ENCODE measurements at places on chromosomes 13 and 19.
A peak's percentile ranks its signal among the peaks of the same experiment; 100 is the strongest.

DNA sequence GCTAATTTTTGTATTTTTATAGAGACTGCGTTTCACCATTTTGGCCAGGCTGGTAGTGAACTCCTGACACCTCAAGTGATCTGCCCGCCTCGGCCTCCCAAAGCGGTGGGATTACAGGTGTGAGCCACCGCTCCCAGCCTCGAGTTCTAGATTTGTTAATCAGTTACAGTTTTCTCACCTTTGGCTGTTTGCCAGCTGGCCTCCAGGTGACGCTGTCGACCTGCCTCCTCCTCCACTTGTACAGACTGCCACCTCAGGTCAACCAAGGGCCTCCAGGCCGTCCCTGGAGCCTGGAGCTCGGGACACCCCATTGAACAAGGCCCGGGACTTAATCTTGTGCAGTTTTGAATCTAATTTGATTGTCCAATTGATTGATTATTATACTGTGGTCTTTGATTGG is 45.5 kb downstream of the IER2 start:
- DNase-seq: peak; percentile 36

DNA sequence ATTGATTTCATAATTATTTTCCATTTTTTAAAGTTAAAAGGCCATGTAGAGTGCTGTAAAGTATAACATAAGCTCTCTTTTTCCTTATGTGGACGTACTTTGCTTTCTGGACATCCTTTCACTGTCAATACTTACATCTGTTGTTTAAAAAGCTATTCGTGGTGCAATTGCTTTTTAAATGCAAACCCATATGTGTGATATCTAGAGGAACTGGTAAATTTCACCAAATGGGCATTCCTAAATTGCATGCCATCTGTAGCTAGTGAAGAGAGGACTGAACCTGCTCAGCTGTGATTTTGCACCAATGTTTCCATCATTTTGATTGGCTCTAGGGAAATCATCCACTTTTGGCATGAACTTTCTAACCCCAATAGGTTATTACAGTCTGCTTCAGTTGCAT is 129.4 kb downstream of the PCDH17 start:
- DNase-seq: no peak

DNA sequence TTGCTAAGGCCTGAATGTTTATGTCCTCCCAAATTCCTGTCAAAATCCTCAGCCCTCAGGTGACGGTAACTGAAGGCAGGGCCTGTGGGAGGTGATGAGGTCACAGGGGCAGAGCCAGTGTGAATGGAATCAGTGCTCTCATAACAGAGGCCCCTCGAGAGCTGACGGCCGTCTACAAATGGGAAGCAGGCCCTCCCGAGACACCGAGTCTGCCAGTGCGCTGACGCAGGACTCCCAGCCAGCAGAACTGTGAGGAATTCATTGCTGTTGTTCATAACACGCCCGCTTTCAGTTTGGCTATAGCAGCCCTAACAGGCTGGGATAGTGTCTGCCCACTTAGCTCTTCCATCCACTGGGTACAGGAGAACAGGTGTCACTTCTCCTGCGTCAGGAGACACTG is 41.2 kb downstream of the CARS2 start:
- no peak for DNase-seq

- peak; percentile 54 for DNase-seq
Measured at GRCh38 chr19:58009666-58010301, 7.2 kb upstream of the ZNF606 start.

- DNase-seq: peak; percentile 76
Measured at GRCh38 chr19:1568320-1569019, at the start of gene MEX3D. Gene MEX3D, minus strand, starts transcription at chr19:1568325. Its CDS starts 267 bp downstream, at chr19:1568058.

DNA sequence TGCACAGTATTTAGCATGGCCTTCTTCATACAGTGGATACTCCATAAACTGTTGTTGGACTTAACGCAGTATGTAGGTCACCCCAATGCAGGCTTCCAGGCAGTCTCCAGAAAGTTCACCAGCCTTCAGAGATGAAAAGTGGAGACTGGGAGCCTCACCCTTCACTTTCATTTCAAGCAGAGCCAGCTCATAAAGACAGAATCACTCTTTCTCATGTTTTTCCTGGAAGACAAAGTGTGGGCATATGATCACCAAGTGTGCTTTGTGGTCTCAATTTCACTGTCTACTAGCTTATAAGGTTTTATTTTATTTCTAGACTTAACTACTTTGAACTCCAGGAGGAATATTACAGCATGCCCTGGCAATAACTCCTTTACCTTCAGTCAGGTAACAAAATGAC is 26.3 kb upstream of the TNFSF11 start:
- no peak for DNase-seq

DNA sequence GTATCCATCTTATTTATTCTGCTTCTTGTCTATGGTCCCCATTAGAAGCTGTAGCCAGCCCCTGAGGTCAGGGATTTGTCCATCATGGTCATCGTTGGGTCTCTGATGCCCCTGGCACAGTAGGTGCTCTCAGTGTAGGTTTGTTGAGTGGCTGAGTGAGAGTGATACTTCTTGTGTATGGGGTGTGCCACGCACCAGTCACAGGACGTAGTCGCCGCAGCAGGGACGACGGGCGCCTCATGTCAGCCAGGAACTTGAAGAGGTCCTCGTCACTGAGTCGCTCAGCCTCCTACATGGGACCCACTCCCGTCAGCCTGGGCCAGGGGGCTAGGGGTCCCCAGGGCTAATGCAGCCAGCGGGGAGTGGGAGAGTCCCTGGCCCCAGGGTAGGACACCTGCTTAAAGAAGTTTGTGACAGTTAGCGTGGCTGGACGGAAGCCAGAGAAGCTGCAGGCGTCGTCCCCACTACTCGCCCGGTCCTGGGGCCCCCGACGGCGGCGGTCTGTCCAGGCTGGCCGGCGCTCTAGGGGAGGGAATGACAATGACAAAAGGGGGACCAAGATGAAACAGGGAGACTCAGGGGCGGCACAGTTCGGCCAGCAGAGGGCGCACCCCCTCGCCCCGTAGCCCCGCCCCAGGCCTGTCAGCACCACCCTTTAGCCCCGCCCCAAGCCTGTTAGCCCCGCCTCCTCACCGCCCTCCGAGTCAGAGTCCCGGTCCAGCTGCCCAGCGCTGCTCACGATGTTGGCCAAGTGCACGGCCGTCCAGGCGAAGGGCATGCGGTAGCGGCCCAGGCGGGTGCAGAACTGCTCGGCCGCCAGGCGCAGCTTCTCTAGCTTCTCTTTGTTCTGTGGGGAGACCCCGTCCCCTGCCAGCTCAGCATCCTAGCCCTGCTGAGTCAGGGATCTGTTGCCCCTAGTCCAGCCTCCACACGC is 3.7 kb downstream of the ANGPTL8 start:
- peak; percentile 90 for DNase-seq

DNA sequence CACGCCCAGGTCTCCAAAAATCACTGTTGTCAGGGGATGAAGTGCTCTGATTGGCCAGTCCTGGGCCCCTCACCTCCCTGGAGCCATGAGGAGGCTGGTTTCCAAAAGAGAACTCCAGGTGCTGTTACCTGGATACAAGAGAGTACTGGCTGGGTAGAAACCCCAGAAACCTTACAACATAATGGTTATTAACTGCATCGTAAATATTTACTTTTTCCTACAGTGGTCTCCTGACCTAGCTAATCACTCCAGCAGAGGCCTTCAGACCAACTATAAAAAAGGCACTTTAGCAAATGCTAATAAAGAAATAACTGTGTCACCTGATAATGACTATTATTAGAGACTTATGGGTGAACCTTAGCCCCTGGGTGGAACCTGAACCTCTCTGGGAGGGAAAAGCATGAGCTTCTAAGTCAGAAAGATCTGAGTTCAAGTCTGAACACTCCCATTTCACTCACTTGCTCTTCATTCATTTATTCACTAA is 1.5 kb upstream of the IGSF23 start:
- no peak for DNase-seq

- DNase-seq: no peak
Measured at GRCh38 chr19:13012690-13013608, 17.7 kb downstream of the NFIX start.

- no peak for DNase-seq
Measured at GRCh38 chr13:59494151-59494550, 669.6 kb downstream of the DIAPH3 start.

- DNase-seq: peak; percentile 61
Measured at GRCh38 chr19:39430675-39431593, 4.8 kb downstream of the RPS16 start.

GRCh38 chr19:20247016-20247683 is 80.1 kb downstream of the ZNF486 start:
- DNase-seq: peak; percentile 7

- no peak for DNase-seq
Measured at GRCh38 chr13:51846756-51847155, 1.8 kb upstream of the TMEM272 start.

DNA sequence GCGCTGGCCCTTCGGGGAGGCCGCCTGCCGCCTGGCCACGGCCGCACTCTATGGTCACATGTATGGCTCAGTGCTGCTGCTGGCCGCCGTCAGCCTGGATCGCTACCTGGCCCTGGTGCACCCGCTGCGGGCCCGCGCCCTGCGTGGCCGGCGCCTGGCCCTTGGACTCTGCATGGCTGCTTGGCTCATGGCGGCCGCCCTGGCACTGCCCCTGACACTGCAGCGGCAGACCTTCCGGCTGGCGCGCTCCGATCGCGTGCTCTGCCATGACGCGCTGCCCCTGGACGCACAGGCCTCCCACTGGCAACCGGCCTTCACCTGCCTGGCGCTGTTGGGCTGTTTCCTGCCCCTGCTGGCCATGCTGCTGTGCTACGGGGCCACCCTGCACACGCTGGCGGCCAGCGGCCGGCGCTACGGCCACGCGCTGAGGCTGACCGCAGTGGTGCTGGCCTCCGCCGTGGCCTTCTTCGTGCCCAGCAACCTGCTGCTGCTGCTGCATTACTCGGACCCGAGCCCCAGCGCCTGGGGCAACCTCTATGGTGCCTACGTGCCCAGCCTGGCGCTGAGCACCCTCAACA is 1.2 kb downstream of the F2RL3 start:
- DNase-seq: no peak

DNA sequence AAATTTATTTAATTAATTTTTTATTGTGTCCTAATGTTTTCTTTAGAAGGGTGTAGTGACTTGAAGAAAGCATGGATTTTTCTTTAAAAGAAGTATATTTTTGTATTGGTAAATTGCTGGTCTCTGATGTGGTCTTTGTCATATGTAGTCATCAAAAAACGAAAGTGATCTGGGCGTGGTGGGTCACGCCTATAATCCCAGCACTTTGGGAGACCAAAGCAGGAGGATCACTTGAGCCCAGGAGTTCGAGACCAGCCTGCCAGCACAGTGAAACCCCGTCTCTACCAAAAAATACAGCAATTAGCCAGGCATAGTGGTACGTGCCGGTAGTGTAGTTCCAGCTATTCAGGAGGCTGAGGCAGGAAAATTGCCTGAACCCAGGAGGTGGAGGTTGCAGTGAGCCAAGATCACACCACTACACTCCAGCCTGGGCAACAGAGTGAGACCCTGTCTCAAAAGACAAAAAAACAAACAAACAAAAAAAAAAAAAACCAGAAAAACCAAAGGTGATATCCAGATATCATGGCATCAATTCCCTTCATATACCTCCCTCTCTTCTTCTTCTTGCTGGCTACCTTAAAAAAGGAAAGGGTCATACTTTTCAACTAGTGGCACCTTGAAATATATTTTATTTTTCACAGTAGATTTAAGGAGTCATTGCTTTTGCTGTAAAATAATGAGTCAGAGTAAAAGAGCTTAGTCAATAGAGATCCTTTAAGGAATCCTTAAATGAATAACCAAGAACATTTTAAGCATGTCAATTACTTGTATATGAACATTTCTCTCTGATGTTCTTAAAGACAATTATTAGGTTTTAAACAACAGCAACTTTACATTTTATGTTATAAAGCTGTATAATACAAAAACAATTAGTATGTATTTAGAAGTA is 19.9 kb downstream of the KCTD4 start:
- no peak for DNase-seq

DNA sequence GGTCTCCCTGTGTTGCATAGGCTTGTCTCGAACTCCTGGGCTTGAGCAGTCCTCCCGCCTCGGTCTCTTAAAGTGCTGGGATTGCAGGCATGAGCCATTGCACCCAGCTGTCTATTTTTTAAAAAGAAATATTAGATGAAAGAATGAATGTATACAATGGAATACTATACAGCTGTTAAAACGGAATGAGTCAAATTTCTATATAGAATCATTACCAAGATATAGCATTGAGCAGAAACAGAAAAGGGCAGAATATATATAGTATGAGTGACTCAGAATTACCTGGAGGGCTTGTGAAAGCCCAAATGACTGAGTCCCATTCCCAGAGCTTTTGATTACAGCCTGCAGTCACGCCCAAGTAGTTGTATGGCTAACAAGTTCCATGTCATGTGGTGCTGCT is 4.4 kb downstream of the DACT3 start:
- no peak for DNase-seq

DNA sequence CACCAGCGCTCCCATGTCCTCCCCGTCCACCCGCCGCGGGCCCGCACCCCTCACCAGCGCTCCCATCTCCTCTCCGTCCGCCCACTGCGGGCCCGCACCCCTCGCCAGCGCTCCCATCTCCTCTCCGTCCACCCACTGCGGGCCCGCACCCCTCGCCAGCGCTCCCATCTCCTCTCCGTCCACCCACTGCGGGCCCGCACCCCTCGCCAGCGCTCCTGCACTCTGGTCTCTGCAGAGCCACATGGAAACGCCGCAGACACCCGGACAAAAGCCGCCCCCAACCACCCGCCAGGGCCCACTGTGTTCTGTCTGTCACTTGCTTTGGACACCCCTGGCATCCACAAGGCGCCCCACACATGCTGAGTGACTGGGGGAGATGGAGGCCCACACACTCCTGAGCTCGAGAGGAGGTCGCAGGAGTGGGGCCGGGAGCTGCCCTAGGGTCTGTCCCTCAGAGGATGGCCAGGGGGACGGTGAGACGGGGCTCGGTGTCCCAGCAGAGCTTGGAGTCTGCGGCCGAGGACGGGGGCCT is 7.4 kb downstream of the CFD start:
- no peak for DNase-seq

DNA sequence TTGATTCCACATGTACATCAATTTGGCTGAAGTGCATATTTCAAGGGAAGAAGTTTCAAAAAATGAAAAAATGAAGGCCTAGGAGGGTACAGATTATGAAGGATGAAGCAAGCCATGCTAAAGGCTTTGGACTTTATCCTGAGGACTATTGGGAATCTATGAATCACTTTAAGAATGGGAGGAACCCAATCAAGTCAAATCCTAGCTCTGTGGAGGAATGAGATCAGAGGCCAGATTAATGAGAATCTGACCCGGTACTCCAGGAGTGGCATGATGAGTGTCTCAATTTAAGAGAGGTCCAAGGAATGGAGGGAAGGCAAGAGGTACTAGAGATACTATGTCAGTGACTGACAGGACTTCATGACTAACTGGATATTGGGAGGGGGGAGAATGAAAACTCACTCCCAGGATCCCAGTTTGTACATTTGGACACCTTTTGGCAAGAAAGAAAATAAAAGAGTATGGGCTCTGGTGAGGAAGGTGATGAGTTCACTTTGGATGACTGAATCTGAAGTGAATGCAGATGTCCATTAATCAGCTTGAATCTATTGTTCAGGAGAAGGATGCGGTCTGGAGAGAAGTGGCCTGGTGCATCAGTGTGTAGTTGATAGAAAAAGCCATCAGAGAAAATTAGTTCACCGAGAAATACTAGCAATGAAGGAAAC is 349.0 kb downstream of the EFNB2 start:
- DNase-seq: no peak

Measured in stimulated activated CD4-positive, alpha-beta T cell treated with anti-CD3 and anti-CD28 coated beads, Interleukin-15, amount 100 ng/mL, for 48 hours (primary cell).